Fibroblast of villous mesenchyme (primary cell): ENCODE measurements at places on chromosomes 2 and 18. TPM values are rescaled to one million over a fixed set of nuclear protein-coding genes. Genes with fewer than 3 reads are reported as not detected.

The KCNS3 gene
- total RNA-seq: 3.0 and 7.4 TPM in 2 replicates

DNA sequence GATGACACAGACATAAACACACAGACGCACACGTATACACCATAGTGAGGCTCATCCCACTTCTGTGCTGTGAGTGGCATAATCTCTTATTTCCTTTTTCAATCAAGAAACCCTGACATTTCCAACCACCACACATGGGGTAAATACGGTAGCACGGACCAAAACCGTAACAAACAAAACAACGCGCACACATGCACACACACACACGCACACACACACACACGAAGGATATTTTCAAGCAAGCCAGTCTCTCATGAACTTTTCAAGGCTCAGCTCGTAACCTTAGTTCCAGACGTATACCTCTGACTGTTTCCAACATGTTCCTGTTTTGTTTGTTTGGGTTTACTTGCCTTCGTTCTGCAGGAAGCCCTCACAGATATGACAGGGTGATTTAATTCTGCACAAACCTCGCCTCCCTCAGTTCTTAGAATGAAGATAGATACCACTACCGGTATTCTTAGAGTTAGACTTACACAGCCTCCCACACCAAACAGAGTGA lies 119.8 kb downstream of the BCL2 start:
- DNase-seq: no peak

The CCDC150 gene
- total RNA-seq: 8.7 and 13.0 TPM in 2 replicates

DNA sequence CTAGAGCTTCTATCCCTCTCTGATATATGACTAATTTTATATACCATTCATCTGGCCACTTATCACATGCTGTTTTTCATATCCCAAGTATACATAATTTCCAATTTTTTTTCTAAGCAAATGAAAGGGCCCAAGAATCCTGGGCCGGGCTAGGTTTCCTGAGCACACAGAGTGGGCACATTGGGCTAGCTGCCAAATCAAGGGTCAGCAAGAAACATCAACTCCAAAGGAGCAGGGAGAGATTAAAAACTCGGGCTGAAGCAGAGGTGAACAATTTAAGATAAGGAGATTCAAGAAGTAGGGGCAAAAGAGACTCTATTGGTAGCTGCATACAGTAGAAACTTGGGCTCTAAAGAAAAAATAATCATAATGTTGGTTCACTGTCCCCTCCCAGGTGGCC lies 39.0 kb downstream of the OLA1 start:
- DNase-seq: no peak

GRCh38 chr2:129891341-129892320 lies 87.8 kb upstream of the RAB6C start:
- DNase-seq: no peak

DNA sequence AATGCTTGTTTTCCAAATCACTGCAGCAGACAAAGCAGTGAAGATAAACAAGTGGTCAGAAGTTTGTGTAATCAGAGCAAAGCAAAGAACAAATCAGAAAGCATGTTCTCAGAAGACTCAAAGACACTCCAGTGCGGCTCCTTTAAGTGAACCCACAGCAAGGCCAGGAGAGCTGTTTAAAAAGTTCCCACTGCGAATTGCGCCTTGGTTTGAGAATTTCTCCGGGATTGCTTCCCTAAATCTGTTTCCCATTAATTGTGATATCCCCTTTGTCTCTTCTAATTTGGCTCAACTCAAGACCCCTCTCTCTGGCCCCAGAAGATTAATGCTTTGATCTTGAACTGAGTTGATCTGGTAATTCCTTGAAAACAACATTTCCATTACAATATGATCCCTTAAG lies 122.4 kb upstream of the BCL2L11 start:
- no peak for DNase-seq
